ENCODE measurements at places on chromosomes 13 and 19.

DNA sequence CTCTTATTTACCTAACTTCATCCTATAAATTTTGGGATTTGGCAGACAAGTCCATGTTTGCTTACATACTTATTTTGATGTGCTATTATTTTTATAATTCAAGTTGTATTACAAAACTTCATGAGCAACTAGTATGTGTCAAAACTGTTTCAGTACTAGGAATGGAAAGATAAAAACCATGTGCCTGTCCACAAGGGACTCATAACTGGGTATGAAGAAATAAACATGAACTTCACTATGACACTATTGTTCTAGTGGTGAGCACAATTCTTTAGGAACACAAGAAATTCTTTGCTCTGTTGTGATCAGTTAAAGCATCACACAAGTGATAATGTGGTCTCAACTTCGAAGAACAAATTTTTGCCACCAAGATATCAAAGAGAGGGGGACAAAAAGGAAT is 97.5 kb upstream of the FBXL3 start:
- DNase-seq, result no peak

DNA sequence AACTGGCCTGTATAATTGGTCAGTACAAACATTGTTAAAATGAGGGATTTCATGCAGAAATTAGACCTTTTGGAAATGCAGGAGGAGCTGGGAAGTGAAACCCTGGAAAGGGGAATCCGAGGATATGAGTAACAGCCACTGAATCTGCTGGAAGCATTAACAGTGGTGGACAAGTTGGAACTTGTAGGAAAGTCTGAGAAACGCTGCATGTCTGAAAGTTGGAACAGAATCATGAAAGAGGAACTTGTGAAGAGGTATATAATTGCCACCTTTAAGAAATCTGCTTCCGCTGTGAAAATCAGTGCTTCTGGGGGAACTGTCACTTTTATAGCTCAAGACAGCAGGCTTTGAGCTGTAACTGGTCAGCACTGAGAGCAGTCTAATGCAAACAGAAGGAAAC is 716.5 kb upstream of the PRR20A start:
- DNase-seq, result no peak

DNA sequence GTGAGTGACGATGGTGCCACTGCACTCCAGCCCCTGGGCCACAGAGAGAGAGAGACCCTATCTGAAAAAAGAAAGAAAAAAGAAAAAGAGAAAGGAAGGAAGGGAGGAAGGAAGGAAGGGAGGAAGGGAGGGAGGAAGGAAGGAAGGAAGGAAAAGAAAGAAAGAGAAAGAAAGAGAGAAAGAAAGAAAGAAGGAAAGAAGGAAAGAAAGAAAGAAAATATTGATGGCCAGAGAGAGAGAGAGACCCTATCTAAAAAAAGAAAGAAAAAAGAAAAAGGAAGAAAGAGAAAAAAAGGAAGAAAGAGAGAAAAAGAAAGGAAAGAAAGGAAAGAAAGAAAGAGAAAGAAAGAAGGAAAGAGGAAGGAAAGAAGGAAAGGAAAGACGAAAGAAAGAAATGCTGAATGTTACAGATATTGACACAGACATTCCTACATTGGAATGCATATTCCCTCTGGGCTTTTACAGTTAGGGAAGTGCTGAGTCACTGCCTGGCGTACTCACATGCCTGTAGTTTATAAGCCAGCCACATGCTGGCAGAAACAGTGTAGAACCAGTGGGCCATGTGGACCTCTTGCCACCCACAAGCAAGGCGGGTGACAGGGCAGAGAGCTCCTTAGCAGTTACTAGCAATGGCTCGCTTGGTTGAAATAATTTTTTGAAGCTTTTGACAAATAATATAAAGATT is 34.6 kb upstream of the SLC46A3 start:
- DNase-seq, result peak; percentile 35

DNA sequence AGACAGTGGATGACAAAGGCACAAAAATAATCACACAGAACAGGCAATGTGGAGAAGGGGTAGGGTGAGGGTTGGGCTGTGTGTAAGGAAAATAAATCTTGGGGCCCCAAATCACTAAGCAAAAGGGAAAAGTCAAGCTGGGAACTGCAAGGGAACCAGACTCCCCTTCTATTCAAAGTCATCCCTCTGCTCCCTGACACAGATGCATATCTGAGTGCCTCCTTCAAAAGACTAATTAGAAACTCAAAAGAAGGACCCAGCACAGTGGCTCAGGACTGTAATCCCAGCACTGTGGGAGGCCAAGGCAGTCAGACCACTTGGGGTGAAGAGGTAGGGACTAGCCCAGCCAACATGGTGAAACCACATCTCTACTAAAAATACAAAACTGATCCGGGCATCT is 18.3 kb downstream of the ZNF611 start:
- DNase-seq, result no peak

DNA sequence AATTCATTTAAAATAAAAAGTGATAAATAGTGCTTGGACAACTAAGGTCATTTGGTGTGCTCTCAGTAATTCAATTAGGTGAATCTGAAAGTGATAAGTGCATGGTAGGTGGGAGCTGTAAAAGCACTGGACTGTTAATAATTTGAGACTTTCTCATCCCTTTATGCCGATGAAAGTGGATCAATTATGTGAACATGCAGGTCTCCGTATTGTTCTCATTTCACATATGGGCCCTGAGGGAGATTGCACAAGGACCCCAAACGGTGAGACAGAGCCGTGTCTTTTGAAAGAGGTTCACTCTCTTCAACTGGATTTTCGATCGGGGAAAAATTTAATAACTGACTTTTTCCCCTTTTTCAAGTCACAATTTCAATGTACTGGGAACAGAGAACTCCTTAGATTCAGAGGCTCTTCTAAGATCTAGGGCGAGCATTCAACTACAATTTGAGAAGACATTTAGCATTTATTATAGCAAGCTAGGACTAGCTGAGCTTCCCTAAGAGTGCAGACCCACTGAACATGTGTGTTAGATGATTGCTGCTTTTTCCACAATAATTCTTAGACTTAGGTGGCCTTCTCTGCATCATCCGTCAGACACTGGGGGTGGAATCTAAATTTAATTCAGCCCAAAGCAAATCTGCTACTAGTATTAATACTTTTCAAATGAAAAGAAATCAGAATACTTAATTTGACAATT is 347.6 kb downstream of the OXGR1 start:
- no peak for DNase-seq

- DNase-seq, result no peak
Measured at GRCh38 chr13:76421011-76421410, 465.2 kb downstream of the KCTD12 start.

DNA sequence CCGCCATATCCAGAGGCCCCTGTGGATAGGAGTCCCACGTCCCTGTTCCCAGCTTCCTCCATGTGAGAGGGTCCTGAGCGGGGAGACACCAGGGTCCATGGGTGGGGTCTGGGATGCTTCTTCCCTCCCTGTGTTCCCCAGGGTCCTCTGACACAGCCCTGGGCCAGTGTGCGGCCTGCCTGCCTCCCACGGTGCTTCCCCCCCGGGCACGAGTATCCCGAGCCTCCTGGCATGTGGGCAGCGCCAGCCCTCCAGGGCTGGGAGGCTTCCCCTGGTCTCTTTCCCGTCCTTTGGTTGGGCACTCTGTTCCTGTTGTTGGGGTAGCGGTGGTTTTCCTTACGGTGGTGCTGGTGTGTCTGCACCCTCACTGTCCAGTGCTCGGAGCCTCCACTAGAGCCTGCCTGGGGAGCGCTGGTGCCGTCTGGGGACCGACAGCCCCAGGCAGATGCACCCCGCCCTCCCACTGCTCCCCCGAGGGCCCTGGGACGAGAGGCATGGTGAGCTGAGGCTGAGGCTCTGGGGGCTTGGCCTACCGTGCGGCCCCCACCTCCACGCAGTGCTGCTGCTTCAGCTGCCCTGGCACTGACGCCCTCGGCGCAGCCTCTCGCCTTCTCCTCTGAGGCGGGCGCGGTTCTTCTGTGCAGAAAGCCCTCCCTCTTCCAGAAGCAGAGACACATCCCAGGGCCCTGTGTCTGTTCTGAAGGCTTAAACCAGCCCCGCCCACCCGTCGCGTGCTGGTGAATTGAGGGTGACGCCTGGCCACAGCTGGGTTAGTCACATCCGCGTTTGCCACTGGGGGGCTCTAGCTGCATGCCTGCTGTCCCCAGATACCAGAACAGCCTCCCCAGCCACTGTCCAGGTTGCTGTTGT is 27.9 kb downstream of the PLEKHJ1 start:
- peak; percentile 33 for DNase-seq

- DNase-seq, result no peak
Measured at GRCh38 chr13:27972478-27972820, 3.3 kb upstream of the CDX2 start.

DNA sequence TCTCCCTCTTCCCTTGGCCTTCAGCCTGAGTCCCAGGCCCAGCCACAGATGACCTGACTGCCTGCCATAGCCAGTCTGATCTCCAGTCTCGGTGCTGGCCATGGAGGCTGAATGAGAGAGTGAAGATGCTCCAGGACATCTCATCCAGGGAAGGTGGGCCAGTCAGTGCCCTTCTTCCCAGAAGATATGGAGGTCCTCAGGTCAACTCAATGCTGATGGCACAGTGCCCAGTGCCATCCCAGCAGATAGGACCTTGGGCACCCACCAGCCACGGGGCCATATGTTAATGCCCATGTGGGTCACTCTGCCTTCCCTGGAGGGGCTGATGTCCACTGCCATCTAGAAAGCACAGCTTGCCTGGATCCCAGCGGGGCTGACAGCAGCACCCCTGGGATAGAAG is 7.2 kb downstream of the VSTM2B start:
- DNase-seq, result no peak

DNA sequence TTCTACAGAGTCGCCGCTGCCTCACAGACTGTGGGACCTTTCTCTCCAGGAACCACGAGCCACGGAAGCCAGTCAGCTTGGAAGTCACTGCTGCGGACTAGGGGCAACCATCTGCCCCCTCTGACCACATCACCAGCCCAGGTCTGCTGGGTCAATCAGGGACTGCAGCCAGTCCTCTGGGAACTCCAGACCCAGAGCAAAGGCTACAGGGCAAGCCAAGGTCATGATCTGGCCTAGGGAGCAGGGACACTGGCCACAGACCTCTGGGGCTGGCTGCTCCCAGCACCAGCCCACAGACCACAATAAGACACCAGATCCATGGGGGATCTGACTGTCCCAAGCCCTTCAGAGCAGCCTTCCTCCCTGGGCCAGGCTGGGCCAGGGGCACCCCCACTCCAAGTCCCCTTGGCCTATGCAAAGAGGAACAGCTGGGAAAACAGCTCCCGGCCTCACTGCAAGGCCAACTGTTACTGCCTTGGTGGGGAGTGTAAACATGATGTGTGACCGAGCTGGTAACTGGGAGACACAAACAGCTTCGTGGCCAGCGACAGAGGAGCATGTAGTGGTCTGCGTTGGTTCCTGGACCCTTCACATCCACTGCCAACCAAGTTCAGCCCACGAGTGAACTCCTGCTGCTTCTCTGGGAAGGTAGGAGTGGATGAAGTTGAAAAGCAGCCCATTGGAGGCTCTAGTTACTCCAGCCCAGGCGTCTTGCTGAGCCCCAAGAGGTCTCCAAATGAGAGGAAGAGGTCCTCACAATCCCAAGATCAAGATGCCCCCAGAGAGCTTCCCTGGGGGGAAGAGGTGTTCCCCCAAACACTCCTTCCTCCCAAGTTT is 1.5 kb downstream of the AKT2 start:
- DNase-seq, result no peak

- DNase-seq, result peak; percentile 87
Measured at GRCh38 chr13:74026753-74027152, 107.5 kb downstream of the KLF12 start.

- peak; percentile 49 for DNase-seq
Measured at GRCh38 chr19:53365899-53366493, 491 bp downstream of the ZNF525 start.

DNA sequence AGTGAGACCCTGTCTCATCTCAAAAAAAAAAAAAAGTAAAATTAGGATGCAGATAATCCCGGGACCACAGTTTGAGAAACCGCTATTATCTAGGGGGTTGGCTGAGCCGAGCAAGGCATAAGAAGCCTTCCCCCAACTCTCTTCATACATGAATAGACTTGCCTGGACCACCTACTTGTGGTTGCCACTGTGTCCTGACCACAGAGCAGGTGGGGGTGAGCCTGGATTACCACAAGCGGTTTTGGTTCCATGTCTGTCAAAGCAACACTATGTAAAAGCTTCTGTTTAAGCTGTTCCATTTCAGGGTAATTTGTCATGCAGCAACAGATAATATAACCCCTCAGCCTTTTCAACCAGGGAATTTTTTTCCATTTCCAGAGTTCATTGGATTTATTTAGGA is 3.3 kb upstream of the NAPA start:
- peak; percentile 94 for DNase-seq

DNA sequence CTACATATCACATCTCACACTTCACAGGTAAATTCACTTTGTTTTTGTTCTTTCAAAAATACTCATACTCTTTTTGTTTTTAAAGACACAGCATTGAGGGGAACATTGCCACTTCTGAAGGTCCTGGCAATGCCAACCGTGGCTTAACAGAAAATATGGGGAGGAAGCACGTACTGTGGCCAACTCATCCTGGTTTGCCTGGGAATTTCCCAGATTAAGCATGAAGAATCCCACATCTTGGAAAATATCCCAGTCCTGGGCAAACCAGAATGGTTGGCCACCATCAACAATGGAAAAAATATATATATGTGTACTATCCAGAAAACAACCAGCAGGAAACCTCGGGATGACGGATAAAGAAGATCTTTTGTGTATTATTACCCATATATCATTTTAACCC is 1032.2 kb upstream of the SLC10A2 start:
- DNase-seq, result no peak

GRCh38 chr13:87553142-87553541 is 118.0 kb upstream of the SLITRK5 start:
- DNase-seq, result no peak

DNA sequence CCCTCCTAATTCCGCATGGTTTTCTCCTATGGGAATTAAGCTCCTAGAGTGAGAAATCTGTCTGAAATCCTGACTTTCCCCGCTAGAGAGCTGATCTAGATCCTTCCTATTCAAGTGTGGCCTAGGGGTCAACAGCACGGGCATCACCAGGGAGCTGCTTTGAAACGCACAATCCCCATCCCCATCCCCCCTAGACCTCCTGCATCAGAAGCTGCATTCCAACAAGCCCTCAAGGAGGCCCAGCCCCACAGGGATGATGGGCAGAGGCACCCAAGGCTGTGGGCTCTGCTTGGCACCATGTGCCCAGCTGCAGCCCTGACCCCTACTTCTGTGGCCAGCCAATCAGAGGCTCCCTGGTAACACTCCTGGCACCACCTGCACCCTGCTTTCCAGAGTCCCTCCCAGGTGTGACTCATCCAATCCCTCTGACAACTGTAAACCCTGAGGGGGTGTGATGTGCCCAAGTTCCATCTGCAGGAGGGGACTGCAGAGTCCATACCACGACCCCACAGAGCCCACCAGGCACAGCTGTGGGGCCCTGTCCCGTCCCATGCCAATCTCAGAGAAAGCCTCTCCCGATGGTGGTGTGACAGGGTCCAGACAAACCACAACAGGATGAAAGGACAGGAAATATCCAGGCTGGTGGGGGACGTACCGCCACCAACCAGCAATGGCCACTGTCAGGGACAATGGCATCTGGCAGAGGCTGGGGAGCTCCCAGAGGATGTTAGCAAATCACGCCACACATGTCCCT is 19.8 kb upstream of the SLC35E1 start:
- DNase-seq, result no peak

GRCh38 chr13:95480131-95480545 is 72.4 kb upstream of the CLDN10 start:
- no peak for DNase-seq

GRCh38 chr13:23460309-23460708 is 26.8 kb upstream of the SACS start:
- DNase-seq, result no peak

All from DND-41 (cell line).